NCI-H1930 (cell line): ENCODE measurements at places on chromosomes 3 and 15.

DNA sequence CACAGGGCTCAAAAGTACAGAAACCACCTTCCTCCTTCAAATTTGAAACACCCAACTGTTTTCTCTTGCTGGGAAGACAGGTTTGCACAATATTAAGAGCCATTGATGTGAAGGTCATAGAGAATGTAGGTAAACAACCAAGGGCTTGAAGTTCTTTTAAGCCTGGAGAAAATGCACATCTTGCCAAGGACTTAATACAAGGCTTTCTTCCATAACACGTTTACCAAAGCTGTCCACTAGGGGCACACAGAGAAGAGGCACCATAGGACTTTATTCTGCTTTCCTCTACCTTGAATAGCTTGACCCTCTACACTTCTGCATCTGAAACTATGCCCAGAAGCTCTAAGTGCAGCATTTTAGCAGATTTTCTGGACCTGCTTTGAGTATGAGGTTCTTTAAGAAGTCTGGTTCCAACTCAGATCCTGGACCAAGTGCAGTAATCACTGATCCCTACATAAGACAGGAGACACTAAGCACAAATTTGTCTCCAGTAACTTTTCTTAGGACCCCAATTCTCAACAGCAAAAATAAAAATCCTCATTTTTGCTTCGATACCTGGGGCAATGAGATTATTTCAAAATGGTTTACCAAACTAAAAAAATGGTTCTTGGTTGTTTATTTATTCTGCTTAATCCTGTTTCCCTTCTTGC is 138.0 kb downstream of the FBN1 start:
- peak; percentile 3 for DNase-seq

DNA sequence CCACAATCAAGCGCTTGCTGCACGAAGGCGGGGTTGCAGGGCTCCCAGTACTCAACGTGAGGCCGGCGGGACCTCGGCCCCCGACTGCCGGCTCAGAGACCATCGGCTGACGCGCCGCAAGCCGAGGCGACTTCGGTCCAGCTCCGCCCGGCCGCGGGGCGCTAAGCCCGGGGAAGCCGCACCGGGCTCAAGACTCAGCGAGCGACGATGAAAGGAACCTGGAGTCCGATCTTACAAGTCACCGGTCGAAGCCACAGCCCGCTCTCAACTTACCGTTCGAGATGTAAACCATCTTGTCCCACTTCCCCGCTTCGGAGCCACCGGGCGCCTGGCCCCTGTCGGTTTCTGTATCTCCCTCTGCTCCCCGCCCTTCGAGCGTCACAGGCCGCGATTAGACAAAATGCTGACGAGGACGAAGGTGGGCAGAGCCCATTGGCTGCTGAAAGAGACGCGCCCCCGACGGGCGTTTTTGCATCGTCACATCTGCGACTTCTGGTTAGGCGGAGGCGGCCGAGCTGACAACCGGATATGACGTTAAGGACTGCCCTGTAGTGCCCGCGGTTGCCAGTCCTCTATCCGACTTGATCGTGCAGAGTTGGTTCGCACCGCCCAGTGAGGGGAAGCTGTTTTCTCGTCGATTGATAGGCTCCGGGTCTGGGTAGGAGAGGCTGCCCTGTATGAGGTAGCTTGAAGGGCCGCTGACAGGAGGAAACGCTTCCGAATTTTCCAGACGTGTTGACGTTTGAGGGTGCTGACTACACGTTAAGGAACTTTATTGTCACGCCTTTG is at the start of gene SELENOK:
Gene SELENOK (minus strand): TSS at position 363 of the 789 bp plus-strand sequence.
- peak; percentile 92 for DNase-seq

DNA sequence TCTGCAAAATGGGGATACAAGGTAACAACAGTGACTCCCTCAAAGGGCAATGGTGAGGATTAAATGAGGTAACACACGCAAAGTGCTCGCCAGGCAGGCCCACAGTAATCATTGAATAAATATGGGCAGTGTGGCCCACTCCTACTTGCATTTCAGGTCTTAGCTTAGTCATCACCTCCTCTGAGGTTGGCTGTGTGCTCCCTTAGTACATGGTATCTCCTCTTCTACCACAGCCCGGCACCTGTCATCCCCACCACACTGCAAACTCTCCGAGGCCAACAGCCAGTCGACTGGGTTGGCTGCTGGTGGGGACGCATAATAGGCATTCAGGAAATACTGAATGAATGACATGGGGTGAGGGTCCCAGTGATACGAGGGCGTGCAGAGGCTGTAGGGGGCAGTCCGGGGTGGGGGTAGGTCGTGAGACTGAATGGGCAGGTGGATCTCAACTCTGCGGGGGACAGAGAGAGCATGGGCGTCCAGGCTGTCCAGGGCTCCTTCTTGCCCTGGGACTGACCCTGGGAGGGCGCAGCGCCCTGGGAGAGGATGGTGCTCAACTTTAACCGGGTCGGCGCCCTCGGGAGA is 375 bp upstream of the MYZAP start:
- DNase-seq: no peak

- no peak for DNase-seq
Observed at GRCh38 chr15:80761754-80762153, 17.4 kb upstream of the CEMIP start.
